ENCODE measurements at places on chromosomes 16 and 17.

DNA sequence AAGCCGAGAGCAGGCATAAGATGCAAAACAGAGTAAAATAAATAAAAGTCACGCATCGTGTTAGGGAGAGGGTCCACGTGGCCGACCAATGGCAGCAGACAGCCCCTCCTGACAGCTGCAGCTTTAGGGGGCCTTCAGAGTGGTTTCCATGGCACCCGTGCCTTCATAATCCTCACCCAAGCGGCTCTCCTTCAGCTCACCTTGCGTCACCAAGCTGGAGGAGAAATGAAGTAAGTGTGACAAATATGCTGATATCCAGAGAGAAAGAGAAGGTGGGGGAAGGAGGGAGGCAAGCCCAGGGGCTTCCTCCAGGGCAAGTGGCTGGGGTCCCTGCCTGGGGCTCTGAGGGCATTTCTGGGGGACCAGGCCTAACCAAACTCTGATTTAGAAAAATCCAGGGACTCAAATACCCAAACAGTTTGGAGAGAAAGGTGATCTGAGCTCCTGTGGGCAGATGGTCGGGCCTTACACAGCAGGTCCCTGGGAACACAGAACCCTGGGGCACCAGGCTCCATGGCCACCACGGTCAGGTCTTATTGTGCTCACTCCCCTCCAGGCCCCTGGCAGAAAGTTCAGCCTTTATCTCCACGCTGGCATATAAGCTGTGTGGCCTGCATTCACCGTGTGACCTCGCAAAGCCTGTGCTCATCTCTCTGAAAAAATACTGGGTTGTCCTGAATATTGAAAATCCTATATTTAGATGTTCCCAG is 80.7 kb upstream of the TNRC6C start:
- DNase-seq: no peak

GRCh38 chr17:47335101-47335936 is 11.6 kb downstream of the EFCAB13 start:
- DNase-seq: no peak

DNA sequence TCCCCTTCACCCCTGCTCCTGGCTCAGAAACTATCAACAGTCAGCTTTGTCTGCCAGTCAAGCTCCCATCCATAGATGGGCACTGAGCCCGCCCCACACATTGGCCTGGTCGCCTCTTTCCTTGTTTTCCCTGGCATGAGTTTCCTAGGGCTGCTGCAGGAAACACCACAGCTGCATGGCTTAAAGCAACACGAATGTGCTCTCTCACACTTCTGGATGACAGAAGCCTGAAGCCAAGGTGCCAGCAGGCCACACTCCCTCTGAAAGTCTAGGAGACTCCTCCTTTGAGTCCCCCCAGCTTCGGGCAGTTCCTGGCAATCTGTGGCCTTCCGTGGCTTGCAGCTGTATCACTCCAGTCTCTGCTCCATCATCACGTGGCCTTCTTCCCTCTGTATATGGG is 69.9 kb downstream of the TBC1D16 start:
- no peak for DNase-seq

DNA sequence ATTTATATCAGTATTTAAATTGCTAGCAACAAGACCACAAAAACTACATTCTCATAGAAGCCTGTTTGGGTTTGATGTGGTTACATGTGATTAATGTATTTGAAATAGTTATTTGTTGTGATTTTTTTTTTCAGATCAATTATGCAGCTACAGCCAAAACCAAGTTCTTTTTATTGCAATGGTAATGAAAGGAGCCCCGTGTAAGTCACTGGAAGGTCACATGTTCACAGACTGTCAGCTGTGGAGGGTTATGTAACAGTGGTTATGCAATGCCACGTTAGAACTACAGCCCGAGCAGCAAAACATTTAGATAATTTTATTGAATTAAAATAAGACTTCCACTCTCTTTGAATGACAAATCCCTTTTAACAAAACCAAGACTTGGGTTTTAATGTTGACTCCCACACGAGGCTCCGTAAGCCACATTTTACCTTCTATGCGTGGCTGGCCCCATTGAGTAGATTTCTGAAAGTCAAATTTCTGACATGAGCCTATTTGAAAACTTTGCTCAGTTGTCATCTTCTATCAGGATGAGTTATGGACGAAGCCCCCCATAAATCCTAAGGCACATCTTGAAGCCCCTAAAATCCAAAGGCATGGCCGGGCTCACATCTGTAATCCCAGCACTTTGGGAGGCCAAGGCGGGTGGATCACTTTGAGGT is 41.8 kb upstream of the SEC14L1 start:
- DNase-seq: peak; percentile 83

GRCh38 chr16:50839356-50839755 is 97.5 kb downstream of the CYLD start:
- DNase-seq: no peak

DNA sequence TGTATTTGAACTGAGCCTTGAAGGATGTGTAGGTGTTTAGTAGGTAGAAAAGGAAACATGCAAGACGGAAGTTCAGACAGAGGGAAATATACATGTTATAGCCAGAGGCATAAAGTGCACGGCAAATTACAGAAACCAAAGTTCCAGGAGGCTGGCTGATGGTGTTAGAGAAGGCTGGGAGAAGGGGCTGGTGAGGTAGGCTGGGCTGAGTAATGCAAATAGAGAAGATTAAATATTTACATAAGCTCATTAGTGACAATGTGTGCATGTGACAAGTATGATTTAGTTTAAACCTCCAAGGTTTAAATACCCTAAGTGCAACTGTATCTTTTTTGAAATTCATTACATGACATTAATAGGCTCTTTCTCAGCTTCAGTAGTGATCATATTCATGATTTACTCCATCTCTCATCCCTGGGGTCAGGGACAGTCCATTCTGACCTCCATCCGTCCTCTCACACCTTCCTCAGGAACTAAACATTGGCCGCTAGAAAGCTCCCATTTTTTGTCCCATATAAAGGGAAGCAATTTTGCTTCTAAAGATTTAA is 399.8 kb upstream of the SALL1 start:
- DNase-seq: no peak

- peak; percentile 94 for DNase-seq
Measured at GRCh38 chr17:56440419-56440818, 153.1 kb upstream of the NOG start.

DNA sequence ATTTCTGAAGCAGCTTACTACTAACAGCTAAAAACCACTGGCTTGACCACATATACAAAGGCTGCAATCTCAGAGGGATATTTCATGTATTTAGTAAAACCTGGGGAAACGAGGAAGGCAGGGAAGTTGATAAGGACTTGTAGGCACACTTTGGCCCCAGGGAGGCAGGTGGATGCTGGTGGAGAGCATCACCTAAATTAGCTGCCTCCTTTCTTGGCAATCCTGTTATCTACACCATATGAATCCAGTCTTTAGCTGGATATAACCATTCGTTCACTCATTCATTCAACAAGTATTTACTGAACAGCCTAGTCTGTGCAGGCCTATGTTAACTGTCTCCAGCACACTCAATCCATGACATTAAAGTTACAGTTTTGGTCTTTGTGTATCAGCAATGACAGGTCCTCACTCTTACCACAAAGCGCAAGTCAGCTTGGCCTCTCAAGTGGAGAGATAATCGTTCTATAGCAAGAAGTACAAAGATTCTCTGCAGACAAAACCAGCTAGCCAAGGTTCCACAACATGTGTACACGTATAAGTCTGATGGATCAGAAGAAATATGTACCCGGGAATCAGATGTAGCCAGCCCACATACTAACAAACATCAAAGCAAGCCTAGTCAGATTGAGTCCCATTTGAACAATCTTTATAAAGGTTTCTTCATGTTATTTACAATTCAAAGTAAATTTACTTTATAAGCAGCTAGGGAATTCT is 10.8 kb downstream of the MRPS23 start:
- DNase-seq: no peak

- peak; percentile 24 for DNase-seq
Measured at GRCh38 chr17:56834380-56835263, 671 bp downstream of the DGKE start.

GRCh38 chr17:7881276-7882054 is 7.1 kb upstream of the CHD3 start:
- peak; percentile 69 for DNase-seq

DNA sequence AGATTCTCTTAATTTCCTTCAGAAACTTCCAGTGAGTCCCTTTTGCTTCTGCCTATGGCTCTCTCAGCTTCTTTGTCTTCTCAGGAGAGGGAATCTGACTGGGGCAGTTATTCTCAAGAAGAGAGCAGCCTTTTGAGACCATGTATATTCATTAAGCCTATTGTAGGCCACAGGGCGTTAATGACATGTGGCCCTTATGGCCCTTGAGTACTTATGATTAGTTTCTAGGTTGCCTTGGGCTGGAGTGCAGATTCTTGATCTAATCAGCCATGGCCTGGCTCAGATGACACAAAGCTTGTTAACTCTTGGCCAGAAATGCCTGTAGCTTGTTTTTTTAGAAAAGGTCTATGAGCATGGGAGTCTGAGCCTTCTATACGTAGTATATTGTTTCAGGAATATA is 17.4 kb downstream of the MFSD11 start:
- no peak for DNase-seq

GRCh38 chr17:61202564-61202963 is 197.1 kb upstream of the TBX2 start:
- no peak for DNase-seq

DNA sequence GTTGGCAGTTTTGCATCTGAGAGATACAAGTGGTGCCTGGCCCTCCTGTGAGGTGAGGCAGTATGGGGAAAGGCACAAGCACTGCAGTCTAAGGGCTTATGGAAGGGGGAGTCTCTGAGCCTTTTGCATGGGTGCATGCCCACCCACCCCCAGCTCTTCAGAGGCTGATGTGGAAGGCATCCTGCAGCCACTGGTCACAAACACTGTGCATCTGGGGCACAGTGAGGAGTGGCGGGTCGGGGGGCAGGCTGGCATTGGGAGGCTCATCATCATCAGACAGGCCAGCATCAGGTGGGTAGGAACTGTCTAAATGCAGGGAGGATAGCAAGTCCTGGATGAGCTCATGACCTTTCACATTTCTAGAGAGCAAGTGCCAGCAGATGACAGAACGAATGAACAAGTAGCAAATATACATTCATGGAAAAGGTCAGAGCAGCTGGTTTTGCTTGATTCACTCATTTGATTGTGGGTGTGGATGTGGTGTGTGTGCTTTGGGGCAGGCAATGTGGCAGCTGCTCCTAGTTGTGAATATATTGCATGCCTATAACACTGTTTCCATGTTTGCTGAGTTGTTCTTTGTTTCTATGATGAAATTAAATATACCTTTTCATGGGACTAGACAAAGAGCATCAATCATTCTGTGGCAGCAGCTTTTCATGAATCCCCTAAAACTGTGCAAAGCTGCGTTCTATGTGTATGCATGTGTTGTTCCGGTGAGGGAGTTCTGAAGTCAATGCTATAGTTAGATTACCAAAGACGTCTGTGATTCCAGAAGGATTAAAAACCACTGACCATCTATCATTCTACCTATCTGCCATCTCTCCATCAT is 29.2 kb downstream of the TRIM25 start:
- no peak for DNase-seq

DNA sequence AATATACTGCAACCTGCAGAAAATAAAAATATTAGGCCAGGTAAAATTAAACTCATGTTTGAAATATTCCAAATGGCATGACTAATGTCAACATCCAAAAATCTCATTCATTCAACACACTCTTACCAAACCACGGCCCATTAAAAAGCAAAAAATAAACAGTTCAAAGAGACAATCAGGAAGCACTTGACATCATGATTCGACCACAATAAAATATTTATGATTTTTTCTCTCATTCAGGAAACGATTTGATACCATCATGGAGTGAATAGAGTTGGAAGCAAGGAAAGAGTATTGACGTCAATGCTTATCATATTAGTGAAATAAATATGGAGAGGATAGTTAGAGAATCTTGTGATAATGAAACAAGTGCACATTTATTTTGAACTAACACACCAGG is 354.1 kb downstream of the KCNJ2 start:
- DNase-seq: no peak

DNA sequence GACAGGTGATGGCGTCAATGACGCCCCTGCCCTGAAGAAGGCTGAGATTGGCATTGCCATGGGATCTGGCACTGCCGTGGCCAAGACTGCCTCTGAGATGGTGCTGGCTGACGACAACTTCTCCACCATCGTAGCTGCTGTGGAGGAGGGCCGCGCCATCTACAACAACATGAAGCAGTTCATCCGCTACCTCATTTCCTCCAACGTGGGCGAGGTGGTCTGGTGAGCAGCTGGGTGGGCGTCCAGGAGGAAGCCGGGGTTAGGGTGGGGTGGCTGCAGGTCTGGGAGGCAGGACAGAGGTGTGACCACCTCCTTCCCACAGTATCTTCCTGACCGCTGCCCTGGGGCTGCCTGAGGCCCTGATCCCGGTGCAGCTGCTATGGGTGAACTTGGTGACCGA is 23.2 kb downstream of the RABEP2 start:
- no peak for DNase-seq

- DNase-seq: no peak
Measured at GRCh38 chr17:77596491-77597417, 361.7 kb upstream of the TNRC6C start.

DNA sequence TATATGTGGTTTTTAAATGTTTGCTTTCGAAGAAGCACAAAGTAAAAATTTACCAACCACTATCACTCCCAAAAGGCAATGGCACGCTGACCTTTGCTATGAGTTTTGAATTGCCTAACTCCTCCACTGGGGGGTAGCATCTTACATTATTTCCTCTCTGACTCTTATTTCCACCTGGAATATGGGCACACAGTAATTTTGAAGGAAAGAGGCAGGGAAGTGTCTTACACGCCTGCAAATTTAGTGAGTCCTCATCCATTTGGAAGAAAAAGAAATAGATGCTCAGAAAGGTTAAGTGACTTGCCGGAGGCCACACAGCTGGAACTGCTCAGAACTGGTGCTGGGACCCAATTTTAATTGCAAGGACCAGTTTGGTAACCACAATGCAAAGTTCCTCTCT is 29.9 kb upstream of the IRX6 start:
- no peak for DNase-seq

DNA sequence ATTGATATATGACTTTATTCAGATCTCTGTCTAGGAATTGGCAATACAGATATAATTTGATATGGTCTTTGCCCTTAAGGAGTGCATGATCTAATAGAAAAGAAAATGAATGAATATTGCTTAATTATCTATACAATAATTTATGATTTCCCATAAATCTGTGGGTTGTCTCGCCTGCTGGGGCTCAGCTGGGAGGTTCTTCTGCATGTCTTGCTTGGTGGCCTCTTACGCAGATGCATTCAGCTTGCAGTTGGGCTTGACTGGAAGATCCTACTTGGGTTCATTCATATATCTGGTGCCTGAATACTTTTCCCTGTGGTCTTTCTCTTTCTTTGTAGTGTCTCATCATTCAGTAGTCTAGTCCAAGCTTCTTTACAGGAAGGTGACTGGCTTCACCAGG is 34.0 kb upstream of the GOT2 start:
- DNase-seq: no peak

GRCh38 chr17:604115-604450 is 110.6 kb downstream of the VPS53 start:
- no peak for DNase-seq

GRCh38 chr17:46097497-46097896 is 95.7 kb downstream of the KANSL1 start:
- no peak for DNase-seq

DNA sequence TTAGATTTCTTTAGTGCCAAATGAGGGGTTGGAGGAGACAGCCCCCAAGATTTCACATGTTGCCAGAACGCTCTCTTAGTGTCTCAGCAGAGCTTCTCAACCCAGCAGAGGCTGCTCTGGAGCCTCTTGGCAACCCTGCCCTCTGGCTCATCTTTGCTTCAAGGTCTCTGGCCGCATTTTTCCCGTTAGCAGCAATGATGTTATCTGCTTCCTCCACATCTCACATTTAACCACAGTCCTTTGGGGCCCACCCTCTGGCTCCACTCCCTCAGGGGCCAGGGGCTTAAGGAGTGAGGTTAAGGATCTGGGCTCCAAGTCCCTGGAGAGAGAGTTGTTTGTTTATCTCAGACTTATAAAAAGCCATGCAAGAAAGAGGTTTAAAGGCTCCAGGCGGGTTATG is 3.3 kb upstream of the XYLT1 start:
- peak; percentile 90 for DNase-seq

All from umbilical cord (tissue), 2 donors.